Activated effector memory CD4-positive, alpha-beta T cell treated with Interleukin-2 at 50 U/mL for 16 hours (primary cell): ENCODE measurements at places on chromosomes 6 and 20.

GRCh38 chr6:83365931-83366330 lies 64.9 kb downstream of the ME1 start:
- no peak for DNase-seq

GRCh38 chr6:119643876-119644275 lies 294.3 kb upstream of the MAN1A1 start:
- DNase-seq: no peak

- DNase-seq: no peak
Observed at GRCh38 chr20:62777528-62777830, 18.8 kb upstream of the MRGBP start.

DNA sequence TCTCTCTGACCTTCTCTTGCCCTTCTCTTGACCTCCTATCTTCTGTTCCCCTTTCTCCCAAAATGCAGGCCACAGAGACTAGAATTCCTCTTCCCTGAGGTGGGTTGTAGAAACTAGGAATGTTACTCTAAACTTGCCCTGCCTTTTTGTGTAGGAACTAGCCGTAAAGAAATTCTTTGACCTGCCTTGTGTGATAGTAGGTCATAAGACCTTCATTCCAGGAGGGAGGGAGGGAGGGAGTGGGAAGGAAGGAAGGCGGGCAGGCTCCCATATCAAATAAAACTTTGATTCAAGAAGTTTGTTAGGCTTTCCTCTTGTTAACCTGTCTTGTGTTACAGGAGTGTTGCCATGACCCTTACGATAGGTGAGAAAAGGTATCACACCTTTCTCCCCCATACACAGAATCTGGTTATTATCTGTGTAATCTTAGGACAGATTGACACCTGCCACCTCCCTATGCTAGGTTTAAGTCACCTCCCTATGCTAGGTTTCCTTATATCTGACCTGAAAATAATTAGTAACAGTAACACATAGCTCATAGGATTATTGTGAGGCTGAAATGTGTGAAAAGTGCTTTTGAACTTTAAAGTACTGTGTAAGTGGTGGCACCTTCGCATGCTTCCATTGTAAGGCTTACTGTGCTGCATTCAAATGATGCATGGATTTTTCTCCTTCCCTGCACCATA lies 32.6 kb upstream of the FUCA2 start:
- no peak for DNase-seq

- DNase-seq: no peak
Observed at GRCh38 chr6:142008781-142009180, 123.9 kb upstream of the GJE1 start.
